ENCODE measurements at places on chromosomes 7 and 10.

- no peak for DNase-seq
Observed at GRCh38 chr10:61342858-61343572, 110.2 kb downstream of the TMEM26 start.

DNA sequence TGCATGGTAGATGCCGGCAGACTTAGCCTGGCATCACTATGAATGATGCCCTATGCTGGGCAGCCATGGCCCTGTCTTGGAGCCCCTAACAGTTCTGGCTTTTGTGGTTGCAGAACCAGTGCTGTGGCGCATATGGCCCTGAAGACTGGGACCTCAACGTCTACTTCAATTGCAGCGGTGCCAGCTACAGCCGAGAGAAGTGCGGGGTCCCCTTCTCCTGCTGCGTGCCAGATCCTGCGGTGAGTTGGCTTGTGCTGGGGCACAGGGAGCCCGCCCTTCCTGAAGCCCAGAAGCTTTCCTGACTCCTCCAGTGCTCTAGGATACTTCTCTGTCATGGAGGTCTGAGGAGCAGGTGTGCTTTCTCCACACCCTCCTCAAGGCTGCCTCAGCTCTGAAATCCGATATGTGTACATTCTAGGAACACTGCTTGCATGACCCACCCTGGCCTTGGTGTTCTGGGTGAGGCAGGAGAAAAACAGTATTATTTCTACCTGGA lies 25.6 kb upstream of the SH2D4B start:
- no peak for DNase-seq

GRCh38 chr7:130667593-130668257 lies 823 bp downstream of the COPG2 start:
- DNase-seq = no peak

DNA sequence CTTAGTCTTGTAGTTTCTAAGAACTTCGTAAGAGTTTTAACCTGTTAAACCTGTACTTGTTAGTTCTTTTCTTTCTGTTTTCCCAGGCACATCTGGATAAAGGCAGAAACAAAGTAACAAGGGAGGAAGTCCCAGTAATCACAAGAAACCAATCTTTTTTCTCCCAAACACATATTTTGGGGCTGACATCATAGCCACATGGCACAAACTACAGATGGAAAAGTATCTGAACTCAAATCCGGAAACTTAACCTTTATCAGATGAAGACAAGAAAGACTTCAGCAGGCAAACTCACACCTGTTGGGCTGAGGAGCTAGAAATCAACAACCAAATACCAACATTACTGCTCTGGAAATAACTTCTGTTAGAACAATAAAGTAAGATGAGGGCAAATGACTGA lies 67.1 kb downstream of the CUBN start:
- no peak for DNase-seq

DNA sequence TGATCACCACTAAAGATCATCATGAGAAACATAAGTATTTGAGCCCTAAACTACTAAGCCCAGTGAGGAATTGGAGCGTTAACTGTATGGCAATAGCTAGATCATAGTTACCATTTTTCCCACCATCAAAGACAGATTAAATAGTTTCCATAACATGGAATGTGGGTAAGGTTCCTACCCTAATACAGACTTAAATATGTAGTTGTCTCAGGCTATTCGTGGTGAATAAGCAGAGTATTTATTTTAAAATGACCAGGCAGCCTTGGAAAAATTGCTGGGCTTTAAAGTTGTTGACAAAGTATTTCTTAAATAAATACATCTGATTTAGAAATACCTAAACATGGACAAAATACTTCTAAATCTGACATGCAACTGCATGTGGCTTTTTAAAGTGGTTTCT lies 106.8 kb downstream of the NT5C2 start:
- no peak for DNase-seq

DNA sequence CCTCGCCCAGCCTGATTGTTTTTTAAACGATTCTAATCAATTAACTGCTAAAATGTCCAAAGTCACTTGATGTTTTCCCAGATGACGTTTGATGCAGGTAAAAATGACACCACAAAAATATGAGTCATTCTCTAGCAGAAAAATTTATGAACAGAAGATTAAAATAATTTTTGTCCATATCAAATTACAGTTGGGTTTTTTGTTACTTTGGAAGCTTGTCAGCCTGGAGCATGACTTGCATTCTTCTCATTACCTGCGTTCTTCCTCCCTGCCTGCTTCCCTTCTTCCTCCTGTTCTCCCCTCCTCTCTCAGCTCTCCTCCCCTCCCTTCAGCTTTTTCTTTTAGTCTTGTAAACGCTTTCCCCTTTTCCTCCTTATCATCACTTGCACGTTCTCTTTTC lies 18.7 kb downstream of the IL15RA start:
- no peak for DNase-seq

- peak; percentile 66 for DNase-seq
Observed at GRCh38 chr7:137717811-137718271, 128.9 kb downstream of the DGKI start.

GRCh38 chr10:113718969-113719822 lies 32.3 kb upstream of the PLEKHS1 start:
- DNase-seq = no peak

GRCh38 chr7:98571986-98572385 lies 45.1 kb upstream of the NPTX2 start:
- no peak for DNase-seq

GRCh38 chr7:55441774-55442522 lies 76.8 kb downstream of the LANCL2 start:
- no peak for DNase-seq

DNA sequence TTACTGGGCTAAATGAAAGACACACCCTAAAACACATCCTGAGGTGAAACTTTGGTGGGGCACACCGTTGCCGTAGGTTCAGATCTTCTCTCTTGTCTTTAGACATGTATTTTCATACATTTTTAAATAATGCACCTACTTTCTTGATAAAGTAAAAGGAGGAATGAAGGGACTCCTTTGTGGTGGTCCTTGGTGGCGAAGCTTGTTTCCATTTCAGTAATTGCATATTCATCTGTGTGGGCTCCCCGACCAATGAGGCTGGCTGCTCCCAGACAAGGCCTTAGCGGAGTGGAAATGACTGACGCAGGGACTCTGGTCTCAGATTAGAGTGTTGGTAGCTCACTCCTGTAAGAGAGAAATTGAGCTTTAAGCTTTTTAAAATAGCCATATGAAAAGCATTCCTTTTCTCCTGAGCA lies 815 bp downstream of the CCSER2 start:
- no peak for DNase-seq

DNA sequence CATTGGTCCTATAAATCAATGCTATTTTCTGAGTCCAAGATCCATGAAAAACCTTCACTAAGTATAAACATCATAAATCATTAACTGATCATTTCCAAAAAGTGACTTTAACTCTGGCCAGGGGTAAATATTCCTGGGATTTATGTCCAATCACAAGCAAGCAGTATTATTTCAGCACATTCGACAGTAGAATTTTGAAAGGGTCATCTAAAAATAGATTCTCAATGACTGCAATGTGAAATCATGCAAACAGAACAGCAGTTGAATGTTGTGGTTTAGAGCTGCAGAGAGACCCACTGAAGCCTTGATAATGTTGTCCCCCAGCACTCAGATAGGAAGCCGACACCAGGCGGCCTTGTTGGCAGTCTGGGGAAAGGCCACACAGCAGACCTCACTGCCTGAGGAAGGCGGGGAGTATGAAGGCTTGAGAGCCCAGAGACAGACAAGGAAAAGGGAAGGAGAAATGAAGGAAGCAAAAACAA lies 38.1 kb downstream of the FAM107B start:
- no peak for DNase-seq

DNA sequence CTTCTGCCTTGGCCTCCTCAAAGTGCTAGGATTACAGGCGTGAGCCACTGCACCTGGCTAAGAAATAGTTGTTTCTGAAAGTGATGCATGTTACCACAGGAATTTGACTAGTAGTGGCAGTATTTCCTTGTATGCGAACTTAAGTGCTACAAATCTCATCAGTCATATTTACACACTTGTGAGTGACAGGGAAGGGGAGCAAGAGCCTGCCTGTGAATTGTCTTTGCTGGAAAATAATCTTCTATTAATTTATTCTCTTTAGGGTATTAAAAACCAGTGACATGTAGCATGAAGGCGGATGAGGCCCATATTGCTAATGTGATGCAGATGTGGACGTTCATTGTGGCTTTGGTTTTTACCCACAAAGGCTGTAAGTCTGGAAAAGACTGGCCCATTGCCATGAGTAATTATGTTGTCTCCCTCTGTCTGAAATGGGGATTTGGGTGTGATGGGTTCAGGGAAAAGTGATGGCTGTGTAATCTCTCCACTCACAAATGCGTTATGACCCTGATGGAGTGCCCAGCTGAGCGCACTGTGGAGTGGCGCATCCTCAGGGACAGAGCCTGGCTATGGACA lies 97.6 kb downstream of the CCNY start:
- DNase-seq = no peak

GRCh38 chr10:98608411-98608810 lies 161.7 kb upstream of the HPS1 start:
- no peak for DNase-seq

DNA sequence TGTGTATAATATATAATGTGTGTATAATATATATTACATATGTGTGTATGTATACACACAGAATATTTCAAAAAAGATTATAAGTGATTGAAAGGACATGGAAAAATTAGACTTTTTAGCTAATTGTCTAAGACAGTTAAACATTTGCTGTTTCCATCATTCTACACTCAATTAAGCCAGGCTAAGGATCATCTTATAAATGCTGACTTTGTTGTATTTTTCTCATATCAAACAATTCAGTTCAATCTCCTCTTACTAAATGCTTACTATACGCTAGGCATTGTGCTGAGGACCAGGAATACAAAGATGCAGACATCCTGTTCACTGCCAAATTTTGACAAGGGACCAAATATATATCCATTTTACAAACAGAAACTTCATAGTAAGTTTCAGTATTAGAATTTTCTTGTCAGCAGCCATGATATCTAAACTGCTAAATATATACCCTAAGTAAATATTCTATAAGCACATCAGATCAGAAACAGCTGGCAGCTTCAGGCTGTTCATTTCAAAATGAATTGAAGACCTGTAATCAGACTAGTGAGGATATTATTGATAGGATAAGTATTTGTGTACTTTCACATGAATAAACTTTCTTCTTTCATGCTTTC lies 10.3 kb upstream of the LRRN3 start:
- DNase-seq = no peak

GRCh38 chr7:135716677-135717238 lies 11.2 kb downstream of the SLC13A4 start:
- no peak for DNase-seq

GRCh38 chr7:149706398-149706797 lies 67.0 kb downstream of the ZNF467 start:
- DNase-seq = no peak

- no peak for DNase-seq
Observed at GRCh38 chr7:16991551-16991950, 109.8 kb upstream of the AGR3 start.

- no peak for DNase-seq
Observed at GRCh38 chr7:105389088-105389650, 448 bp upstream of the SRPK2 start.

- no peak for DNase-seq
Observed at GRCh38 chr7:91289633-91290254, 25.5 kb downstream of the FZD1 start.

GRCh38 chr10:78194539-78195402 lies 161.1 kb downstream of the RPS24 start:
- DNase-seq = no peak

- no peak for DNase-seq
Observed at GRCh38 chr7:22823142-22823497, 471 bp upstream of the TOMM7 start.

DNA sequence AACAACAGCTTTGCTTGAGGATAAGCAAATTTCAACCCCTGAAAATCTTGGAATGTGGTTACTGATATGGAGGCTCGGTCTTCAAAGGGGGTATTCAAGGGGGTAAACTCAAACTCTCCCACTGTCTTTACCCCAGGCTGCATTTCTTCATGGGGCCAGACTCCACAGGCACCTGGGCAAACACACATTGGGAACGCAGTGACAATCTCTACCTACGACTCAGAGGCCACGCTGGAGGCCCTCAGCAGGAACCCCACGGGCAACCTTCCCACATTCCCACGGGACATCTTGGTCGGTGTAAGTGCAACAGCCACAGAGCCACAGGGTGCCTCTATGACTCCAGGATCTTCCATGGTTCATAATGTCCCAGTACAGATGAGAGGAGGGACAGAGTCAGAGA lies 2.2 kb upstream of the INSIG1 start:
- no peak for DNase-seq

DNA sequence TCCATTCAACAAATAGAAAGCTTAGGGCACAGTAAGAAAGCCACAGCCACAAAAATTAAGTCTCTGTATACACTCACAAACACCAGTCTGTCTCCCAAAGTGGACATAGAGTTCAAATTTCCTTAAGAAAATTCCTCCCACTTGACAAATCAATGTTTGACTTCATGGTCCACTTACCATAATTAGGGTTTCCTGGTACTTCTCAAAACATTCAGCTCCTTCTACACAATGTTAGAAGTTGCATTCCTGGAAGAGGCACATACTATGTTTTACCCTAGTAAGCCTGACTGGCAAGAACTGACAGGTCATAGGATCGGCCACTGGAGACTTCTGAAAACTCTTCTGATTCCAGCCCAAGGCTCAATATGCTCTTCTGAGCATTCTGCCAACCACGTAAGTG lies 70.5 kb downstream of the CPXM2 start:
- no peak for DNase-seq

GRCh38 chr10:804191-804781 lies 114.8 kb upstream of the DIP2C start:
- DNase-seq = peak; percentile 61

DNA sequence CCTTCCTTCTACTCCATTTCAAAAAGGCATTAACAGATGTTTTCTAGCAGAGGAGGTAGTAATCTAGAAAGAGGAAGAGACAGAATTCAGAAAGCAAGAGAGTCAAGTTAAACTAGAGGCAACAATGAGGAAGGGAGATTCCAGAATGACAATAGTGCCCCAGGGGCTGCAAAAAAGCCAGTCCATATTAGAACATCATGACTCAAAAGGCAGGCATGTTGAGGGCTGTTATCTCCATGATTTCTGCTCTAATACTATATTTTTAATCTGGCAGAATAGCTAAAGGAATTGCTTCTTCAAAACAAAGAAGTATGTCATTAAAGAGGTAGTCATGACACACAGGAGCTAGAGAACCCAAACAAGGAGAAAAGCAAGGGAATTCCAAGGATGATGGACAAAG lies 599.6 kb downstream of the INHBA start:
- DNase-seq = no peak

- DNase-seq = peak; percentile 63
Observed at GRCh38 chr7:139523199-139523941, at the start of gene CLEC2L. CLEC2L (plus strand) TSS chr7:139523685; CDS start chr7:139523928, 243 bp downstream.

DNA sequence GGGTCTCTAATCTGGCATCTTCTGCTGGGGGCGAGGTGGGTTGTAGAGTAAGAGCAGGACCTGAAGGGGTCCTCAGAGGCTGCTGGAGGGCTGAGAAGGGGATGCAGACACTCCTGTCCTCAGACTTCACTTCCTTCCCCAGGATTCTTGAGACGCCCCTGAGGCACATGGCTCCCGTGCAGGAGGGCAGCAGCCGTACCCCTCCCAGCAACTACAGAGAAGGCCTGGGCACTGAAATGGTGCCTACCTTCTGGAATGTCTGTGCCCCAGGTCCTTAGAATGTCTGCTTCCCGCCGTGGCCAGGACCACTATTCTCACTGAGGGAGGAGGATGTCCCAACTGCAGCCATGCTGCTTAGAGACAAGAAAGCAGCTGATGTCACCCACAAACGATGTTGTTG lies 52.0 kb downstream of the VWA2 start:
- no peak for DNase-seq
